ENCODE measurements at places on chromosomes 4 and X.

DNA sequence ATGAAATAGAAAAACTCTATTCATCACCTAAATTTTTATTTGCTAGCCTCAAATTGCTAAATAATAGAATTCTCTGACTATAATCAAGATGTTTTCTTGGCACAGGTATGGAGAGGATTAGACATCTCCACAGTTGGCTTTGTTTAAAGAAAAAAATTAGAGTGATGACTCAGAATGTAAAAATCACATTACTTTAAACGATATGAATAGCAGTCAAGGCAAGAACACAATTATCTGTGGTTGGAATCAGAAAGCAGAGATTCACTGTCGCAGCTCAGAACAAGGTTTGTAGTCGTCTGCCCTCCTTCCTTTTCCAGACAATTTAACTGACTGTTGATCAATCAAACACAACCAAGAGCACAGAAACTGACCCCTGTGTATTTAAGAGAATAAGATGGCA is 32.2 kb upstream of the CCKAR start:
- DNase-seq, result no peak

GRCh38 chr4:125123570-125124109 is 191.1 kb upstream of the FAT4 start:
- no peak for DNase-seq

GRCh38 chrX:46184749-46185148 is 360.5 kb downstream of the ZNF674 start:
- DNase-seq, result no peak

DNA sequence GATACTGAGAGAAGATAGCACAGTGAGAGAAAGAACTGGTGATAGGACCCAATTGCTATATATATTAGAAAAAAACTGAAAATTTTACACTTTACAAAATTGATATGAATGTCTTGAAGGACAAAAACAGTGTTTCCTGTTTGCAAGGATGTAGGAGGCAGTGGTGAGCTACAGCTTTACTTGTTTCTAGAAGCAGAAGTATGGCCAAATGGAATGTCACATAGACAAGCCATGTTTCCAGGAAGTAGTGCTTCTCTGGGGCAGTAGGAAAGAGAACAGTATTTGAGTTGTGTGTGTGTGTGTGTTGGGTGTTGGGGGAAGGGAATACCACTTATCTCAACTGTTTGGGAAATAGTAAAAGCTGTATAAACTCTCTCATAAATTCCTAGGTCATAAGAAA is 60.9 kb upstream of the IBSP start:
- no peak for DNase-seq

GRCh38 chr4:6618386-6619115 is 21.9 kb upstream of the MRFAP1 start:
- no peak for DNase-seq

DNA sequence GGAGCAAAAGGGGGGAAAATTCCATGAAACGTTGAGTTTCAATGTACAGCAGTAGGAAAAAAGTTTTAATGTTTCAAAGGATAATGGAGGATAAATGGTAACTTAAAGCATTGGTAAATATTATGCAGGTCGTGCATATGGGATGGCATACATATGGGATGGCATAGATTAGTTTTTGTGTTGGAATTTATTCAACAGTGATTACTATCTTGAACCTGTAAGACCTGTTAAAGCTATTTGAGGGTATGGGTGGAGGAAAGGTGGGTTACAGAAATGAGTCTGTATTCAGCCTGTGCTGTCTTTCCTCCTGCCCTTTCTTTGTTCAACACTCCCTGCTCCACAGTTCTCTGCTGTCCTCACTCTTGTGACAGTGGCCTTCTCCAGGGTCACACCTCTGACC is 54.6 kb downstream of the ARHGAP10 start:
- DNase-seq, result no peak

GRCh38 chr4:73922766-73923630 is 53.8 kb downstream of the CXCL1 start:
- peak; percentile 31 for DNase-seq

DNA sequence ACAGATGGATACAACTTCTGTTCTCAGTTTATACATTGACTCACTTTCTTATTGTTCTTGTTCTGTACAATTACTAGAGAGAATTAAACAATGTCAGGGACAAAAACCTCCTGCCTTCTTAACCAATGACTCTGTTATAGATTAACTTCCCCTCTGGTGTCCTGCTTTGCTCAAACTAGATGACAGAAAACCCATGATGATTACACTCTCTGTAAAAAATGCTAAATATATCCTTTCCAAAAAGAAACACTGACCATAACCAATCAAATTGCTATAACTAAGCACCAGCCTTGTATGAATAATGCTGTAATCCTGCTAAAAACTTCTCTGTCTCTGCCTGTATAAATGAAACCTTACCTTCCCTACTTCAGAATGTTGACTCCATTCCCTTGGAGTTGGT is 29.8 kb upstream of the IL13RA2 start:
- no peak for DNase-seq

- no peak for DNase-seq
Measured at GRCh38 chr4:148225639-148226038, 216.6 kb downstream of the NR3C2 start.

GRCh38 chrX:55638933-55639332 is 15.7 kb downstream of the FOXR2 start:
- peak; percentile 7 for DNase-seq

DNA sequence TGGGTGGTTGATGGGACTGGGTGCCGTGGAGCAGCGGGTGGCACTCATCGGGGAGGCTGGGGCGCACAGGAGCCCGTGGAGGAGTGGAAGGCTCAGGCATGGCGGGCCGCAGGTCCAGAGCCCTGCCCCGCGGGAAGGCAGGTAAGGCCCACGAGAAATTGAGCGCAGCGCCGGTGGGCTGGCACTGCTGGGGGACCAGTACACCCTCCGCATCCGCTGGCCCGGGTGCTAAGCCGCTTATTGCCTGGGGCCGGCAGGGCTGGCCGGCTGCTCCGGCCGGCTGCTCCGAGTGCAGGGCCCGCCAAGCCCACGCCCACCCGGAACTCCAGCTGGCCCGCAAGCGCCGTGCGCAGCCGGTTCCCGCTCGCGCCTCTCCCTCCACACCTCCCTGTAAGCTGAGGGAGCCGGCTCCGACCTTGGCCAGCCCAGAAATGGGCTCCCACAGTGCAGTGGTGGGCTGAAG is 85.1 kb upstream of the FAT4 start:
- no peak for DNase-seq

- no peak for DNase-seq
Measured at GRCh38 chr4:53432528-53433424, 55.3 kb downstream of the FIP1L1 start.

DNA sequence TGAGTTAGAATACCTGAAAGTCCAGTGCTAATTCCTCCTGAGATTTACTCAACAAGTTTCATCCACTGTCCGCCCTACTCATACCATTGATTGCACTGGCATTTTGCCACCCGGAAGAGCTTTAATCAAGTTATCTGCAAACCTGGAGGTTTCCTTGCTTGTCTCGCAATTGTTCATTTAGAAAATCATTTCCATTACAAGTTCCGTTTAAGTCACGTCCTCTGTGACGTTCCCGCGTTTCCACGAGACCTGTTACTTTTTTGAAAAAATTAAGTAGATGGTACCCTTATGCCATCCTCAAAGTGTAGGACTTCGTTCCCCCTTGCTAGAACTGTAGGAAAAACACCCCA is 761 bp upstream of the FRYL start:
- peak; percentile 22 for DNase-seq

DNA sequence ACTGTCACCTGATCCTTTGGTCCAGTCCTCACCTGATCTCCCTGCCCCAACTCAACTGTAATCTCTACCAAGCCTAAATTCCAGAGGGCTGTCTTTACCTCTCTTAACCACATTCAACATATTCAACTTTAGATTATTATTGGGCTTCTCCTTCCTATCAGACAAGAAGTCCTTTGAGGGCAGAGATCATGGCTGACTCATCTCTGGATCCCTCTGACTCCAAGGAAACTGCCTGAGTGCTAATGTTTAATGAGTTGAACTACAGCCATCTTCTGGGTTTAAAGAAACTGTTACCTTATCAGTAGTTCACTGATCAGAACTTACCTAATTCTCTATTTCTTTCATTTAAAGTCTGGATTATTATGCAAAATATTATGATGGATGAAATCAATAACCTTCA is 135.7 kb downstream of the GPC3 start:
- DNase-seq, result no peak

GRCh38 chr4:39046249-39046648 is 14.0 kb upstream of the TMEM156 start:
- no peak for DNase-seq

- no peak for DNase-seq
Measured at GRCh38 chrX:22310779-22311178, 38.1 kb downstream of the CBLL2 start.

GRCh38 chr4:801436-802124 is 24.3 kb downstream of the CPLX1 start:
- DNase-seq, result no peak

GRCh38 chr4:57109411-57109846 is 756 bp downstream of the IGFBP7 start:
- DNase-seq, result no peak

DNA sequence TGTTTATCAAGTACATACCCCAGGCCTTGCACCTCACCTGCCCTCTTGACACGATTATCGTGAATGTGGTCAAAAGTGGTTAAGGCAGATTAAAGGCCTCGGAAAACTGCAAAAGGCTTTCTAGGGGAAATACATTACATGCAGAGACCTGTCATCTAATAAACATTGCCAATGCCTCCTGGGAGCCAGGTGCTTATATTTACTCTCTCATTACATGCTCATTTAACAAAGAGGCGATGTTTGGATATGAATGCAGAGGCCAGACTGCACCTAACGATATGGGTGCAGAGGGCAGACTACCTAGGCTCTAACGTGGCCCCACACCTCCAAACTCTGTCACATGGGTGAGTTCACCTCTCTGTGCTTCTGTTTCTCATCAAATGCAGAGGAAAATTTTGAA is 14.5 kb downstream of the CRMP1 start:
- DNase-seq, result no peak

GRCh38 chrX:17373337-17373736 is 1.7 kb upstream of the NHS start:
- DNase-seq, result no peak

DNA sequence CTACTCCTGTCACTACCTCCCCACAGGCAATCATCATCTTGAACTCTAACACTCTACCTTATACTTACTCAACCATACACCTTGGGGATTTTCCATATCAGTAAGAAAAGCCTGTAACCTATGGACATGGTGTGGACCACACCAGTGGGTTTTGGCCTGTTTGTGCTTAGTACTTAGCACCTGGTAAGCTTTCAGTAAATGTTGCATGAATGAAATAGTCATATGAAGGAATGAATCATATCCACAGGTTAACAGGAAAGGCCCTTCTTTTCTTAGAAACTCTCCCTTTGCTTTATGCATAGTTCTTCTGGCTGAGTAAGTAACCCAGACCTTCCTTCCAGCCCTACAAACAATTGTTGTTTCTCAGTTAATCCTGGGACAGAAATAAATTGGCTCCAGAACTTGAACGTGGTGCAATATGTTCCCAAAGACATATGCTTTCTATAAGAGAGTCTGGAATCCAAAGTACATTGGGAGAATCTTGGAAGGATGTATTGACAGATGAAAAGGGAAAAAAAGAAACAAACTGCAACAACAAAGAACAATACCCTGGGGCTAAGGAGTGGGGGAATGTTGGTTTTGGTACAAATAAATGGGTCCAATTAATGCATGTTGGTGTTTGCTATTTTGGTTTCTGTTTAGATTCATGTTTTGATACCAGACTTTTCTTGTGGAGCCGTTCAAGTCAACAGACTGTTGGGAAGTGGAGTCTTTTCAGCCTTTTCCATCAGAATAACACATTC is 27.8 kb downstream of the RASL11B start:
- no peak for DNase-seq

GRCh38 chrX:96884027-96884426 is 319 bp downstream of the RPA4 start:
- DNase-seq, result no peak

DNA sequence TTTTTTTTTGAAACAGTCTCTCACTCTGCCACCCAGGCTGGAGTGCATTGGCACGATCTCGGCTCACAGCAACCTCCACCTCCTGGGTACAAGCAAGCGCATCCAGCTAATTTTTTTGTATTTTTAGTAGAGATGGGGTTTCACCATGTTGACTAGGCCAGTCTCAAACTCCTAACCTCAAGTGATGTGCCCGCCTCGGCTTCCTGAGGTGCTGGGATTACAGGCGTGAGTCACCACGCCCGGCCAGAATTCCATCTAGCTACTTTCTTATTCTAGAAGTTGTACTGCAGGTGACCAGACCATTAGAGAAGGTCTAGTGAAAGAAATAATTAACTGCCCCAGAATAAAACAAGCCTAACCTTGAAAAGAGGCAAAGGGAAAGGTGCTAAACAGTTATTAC is 2.3 kb downstream of the LRBA start:
- no peak for DNase-seq

DNA sequence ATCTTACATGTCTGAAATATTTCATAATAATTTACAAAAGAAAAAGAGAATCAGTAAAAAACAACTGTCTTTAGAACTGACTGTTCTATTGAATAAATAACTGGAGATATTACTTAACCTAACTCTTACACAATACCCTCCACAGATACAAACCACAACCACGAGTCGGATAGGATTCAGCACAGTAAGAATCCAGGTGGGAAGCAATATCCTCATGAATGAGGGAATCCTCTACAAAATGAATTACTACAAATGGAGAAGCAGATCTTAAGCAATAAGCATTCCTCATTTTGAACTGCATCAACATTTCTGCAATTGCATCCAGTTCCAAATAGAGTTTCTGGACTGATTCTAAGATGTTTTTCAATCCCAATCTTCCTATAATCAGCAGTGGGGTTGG is 227.1 kb downstream of the SH2D1A start:
- DNase-seq, result no peak

DNA sequence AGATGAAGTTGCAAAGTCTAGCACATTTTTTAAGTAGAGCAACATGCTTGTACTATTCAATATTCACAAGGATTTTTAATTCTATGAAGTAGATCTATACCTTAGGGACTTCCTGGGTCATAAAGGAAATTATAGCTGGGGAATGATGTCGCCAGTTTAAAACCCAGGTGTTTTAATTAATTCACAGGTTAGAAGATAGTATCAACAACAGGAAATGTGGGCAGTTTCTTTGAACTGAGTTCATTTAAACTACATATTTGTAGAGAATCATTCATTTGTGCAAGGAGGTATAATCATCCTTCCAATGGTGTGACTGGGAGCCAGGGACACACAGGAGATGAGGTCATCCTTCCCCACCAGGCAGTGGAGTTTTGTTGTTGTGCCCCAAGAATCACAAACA is 181.3 kb upstream of the KLF3 start:
- DNase-seq, result no peak

GRCh38 chrX:48589482-48590162 is 7.7 kb upstream of the WDR13 start:
- DNase-seq, result no peak

DNA sequence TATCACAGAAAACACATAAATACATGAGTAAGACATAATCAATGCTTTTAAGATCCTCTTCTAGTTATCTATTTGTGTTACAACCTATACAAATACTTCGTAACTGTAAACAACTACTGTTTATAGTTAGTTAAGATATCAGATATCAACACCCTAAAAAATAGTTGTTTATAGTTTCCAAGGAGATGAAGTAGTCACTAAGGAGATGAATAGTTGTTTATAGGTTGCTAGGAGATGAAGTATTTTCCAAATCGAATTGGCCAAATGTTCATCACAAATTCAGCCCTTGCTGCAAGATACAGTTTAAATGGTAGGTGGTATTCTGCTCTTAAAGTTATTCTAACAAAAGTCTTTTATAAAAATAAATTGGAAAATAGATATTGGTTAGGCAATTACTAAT is 618.2 kb upstream of the PCDH10 start:
- no peak for DNase-seq

Data from MM.1S (cell line).